Activated naive CD4-positive, alpha-beta T cell treated with anti-CD3 and anti-CD28 coated beads for 36 hours (primary cell): ENCODE measurements at places on chromosomes 12 and 14.
A peak's percentile ranks its signal among the peaks of the same experiment; 100 is the strongest.

GRCh38 chr12:42908712-42909111 lies 319.2 kb upstream of the PRICKLE1 start:
- DNase-seq: no peak

- no peak for DNase-seq
Measured at GRCh38 chr12:76260390-76260748, 87.8 kb downstream of the BBS10 start.

- no peak for DNase-seq
Measured at GRCh38 chr12:7503686-7504415, at the start of gene CD163. CD163 (minus strand) TSS chr12:7503777; CDS start chr12:7503690, 87 bp downstream.

DNA sequence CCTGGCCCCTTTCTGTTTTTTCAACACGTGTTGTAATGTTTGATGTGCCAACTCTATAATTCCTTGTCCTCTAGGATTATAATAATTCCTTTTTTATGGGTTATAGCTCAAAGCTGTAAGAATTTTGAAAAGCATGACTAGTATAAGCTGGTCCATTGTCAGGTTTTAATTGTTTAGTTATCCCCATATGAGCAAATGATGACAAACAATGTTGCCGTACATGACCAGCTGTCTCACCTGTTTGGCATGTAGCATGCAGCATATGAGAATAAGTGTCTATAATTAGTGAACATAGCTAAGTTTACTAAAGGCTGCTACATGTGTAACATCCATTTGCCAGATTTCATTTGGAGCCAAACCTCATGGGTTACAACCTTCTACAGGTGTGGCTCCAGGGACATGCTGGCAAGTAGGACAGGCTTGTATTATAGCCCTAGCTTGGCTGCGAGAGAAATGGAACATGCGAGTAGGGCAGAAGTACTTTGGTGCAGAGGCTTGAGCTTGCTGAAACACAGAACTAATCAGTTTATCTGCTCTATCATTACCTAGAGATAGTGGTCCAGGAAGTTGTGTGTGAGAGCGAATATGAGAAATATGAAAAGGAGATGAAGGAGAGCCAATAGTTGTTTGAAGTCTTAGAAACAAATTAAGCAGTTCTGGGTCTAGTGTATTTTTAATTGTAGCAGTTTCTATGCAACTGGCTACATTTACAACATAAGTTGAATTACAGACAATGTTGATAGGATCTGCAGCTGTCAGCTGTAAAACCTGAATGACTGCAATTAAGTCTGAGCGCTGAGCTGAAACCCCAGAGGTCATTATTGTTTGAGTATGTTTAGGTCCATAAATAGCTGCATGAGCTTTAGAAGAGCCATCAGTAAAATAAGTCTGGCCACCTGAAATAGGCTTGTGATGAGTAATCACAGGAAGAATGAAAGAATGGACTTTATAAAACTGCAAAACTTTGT lies 22.6 kb upstream of the MAPKAPK5 start:
- DNase-seq: no peak

GRCh38 chr12:89324437-89324836 lies 27.9 kb downstream of the DUSP6 start:
- DNase-seq: no peak

GRCh38 chr12:131093604-131093955 lies 139.9 kb downstream of the ADGRD1 start:
- DNase-seq: no peak

- no peak for DNase-seq
Measured at GRCh38 chr12:111387747-111388323, 17.9 kb upstream of the SH2B3 start.

DNA sequence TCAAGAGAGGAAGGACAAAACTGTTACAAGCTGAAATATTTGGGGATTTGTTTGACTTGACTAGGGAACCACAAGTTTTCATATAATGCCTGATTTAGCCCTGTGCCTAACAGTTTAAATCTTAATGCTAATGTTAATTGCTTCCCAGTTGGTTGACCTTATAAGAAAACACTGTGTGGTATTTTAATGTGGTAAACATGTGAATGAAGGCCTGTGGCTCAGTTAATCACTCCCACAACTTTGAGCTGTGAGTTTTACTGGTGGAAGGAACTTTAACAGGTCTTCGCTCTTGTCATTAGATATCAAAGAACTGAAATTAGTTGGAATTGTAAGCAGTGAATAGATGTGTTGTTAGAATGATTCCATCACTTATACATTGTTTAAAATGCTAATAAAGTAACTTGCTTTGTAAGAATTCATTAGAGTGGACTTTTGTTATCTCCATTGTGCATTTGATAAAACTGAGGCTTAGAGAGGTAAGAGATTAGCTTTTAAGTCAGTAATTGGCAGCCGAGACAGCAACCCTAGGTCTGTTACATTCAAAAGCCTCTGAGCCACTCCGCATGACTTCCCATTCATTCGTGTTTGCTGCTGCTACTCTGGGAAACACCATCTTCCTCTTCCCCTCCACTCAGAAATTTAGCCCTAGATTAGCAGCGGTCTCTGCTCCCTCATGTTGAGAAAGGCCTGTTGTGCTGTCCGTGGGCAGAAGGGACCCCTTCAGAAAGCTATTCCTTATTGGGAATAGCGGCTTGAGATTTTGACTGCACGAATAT lies 1.0 kb upstream of the TBK1 start:
- DNase-seq: peak; percentile 10

GRCh38 chr12:52568111-52568510 lies 5.5 kb downstream of the KRT74 start:
- DNase-seq: no peak

DNA sequence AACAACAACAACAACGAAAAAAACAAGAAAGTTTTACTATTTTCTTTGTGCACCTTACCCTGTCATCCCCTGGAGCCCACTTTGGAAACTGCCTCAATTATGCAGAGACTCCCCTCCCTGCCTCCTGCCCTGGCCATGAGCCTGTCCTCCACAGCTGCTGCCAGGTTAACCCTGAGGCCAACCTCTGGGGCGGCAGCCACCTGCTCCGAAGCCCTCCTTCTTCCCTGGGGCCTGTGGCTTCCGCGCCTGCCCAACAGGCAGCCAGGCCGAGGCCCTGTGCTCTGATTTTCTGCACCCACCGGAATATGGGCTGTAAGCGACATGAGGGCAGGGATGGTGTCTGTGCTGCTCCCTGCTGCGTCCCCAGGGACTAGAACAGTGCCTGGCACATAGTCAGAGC lies 183.0 kb downstream of the CALM1 start:
- no peak for DNase-seq

- DNase-seq: no peak
Measured at GRCh38 chr14:39433452-39433813, 1.2 kb upstream of the FBXO33 start.
